GM12878 (cell line): ENCODE measurements at places on chromosomes 6 and 20. TPM values are rescaled to one million over a fixed set of nuclear protein-coding genes. Genes with fewer than 3 reads are reported as not detected.

DNA sequence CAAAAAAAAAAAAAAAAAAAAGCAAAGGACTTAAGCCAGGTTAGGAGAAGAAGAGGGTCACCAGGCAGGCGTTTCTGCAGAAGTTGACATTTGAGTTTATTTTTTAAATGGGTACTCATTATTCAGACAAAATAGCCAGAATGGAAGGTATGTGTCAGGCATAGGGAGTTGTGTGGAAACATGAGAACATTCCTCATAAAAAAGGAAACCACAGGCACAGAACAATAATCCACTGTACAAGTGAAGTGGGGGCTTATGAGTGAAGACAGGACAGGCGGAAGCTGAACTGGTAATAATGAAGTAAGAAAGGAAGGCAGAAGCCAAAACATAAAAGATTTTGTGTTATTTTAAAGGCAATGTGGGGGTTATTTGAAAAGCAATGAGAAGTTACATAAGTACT is 104.6 kb downstream of the EPB41L2 start:
- H3K4me3 ChIP-seq, result no peak overlapping the region
- H3K27ac ChIP-seq, result no peak overlapping the region
- H3K36me3 ChIP-seq, result no peaks in the 10 kb centered on the region
- no peaks in the 10 kb centered on the region; the same call in none of the 2 replicates for H3K4me1 ChIP-seq
- H3K27me3 ChIP-seq, result no peaks in the 10 kb centered on the region

GRCh38 chr20:2892376-2892775 is 19.1 kb downstream of the PTPRA start:
- no peak overlapping the region for H3K27ac ChIP-seq
- peaks cover 3% of the 10 kb centered on the region for H3K4me1 ChIP-seq
- no peaks in the 10 kb centered on the region for H3K27me3 ChIP-seq
- no peaks in the 10 kb centered on the region for H3K36me3 ChIP-seq
- DNase-seq, result no peak

DNA sequence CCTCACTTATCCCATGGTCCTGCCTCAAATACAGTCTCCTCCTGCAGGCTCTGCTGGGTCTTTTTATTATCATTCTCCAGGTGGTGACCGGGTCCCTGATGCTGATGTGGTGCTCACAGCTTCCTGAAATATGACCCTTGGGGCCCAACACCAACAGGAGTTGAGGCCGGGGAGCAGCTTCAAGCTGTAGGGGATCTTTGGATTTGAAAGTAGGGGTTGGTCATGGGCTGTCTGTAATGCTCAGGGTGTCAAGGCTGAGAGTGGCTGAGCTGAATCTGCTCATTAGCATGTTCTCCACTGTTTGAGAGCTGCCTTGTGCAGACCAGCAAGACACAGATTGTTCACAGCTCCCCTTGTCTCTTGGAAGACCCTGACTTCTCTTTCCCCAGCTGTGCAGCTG is 35.5 kb downstream of the HLA-F start:
- no peaks in the 10 kb centered on the region for H3K27me3 ChIP-seq
- H3K4me3 ChIP-seq, result no peak overlapping the region
- no peak for DNase-seq

DNA sequence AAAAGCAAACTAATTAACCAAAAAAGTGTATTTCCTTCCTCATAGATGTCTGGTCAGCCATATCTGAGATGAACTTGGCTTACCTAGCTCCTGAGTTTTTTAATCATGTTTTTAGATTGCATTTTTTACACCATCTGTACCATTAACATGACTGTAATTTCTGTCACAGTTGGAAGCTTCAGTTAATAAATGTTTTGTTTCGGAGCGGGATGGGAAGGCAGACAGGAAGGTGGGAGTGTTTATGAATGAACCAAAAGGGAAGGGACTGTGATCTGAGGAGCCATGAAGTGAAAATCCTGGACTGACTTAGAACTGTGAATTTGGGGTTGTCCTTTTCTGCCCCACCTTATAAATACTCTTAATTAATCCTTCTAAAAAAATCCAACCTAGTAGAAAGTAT is 445.6 kb upstream of the SOX4 start:
- H3K36me3 ChIP-seq, result no peaks in the 10 kb centered on the region
- no peak overlapping the region for H3K27ac ChIP-seq
- no peaks in the 10 kb centered on the region for H3K27me3 ChIP-seq
- H3K4me1 ChIP-seq, result no peaks in the 10 kb centered on the region
- DNase-seq, result no peak

DNA sequence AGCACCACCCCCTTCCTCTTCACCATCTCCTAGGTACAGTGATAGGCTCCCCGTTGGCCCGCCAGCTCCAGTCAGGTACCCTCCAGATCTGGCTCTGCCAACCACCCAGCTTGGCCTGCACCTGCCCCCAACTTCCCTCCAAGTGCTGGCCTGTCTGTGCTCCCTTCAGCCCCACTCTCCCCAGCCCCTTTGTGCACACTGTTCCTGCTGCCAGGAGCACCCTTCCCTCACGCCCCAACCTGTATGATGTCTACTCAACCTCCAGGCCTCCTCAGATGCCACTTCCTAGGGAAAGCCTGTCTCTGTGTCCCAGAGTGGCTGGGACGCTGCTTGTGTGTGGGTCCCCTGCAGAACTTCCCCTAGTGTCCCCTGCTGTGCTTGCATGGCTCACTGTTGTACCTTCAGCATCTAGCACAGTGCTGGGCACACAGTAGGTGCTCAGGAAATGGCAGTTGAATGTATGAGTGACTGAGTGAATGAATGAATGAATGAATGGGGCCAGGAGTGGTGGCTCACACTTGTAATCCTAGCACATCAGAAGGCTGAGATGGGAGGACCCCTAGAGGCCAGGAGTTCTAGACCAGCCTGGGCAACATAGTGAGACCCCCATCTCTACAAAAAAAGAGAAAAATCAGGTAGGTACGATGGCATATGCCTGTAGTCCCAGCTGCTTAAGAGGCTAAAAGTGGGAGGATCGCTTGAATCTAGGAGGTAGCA is 3.0 kb downstream of the ZBP1 start:
- no peak overlapping the region for H3K27ac ChIP-seq
- H3K27me3 ChIP-seq, result no peaks in the 10 kb centered on the region; the same call in 1 of the 2 replicates
- H3K4me3 ChIP-seq, result no peak overlapping the region
- no peak for DNase-seq
- peaks cover 42% of the 10 kb centered on the region for H3K4me1 ChIP-seq

Gene EPPIN
- total RNA-seq, result not detected in 2 replicates

Gene C20orf96
- total RNA-seq, result 7.4 and 8.4 TPM in 2 replicates
